Smooth muscle cell of trachea (primary cell): ENCODE measurements at places on chromosomes 6 and 20. TPM values are rescaled to one million over a fixed set of nuclear protein-coding genes. Genes with fewer than 3 reads are reported as not detected.

The TFAP2D gene
- not detected in 2 replicates for total RNA-seq

The NHSL1 gene
- total RNA-seq, result 18.2 and 26.3 TPM in 2 replicates

The DYNLT2 gene
- 0.99 and 1.5 TPM in 2 replicates for total RNA-seq

The BTN1A1 gene
- total RNA-seq, result not detected in 2 replicates

The UTRN gene
- 135 and 142 TPM in 2 replicates for total RNA-seq

The HTR1B gene
- total RNA-seq, result 0.15 and 0.17 TPM in 2 replicates

The CRIP3 gene
- 0.44 TPM in 1 of 2 replicates, not detected in the other for total RNA-seq

The ID1 gene
- 80.6 and 268 TPM in 2 replicates for total RNA-seq

The NKAIN2 gene
- total RNA-seq, result not detected in 2 replicates

The RWDD1 gene
- total RNA-seq, result 19.2 and 31.6 TPM in 2 replicates

The RSPH9 gene
- total RNA-seq, result 1.0 and 1.8 TPM in 2 replicates

The SIRPB2 gene
- total RNA-seq, result not detected in 2 replicates

The ADGB gene
- not detected in 2 replicates for total RNA-seq

The DEFB112 gene
- total RNA-seq, result not detected in 2 replicates

The PAK5 gene
- total RNA-seq, result under 0.01 TPM in 1 of 2 replicates, not detected in the other

The KHDRBS2 gene
- not detected in 2 replicates for total RNA-seq

The NRSN1 gene
- total RNA-seq, result not detected in 2 replicates

The OTOR gene
- total RNA-seq, result not detected in 2 replicates

The TNF gene
- total RNA-seq, result not detected in 2 replicates

The E2F3 gene
- 3.6 and 4.9 TPM in 2 replicates for total RNA-seq

The F13A1 gene
- not detected in 2 replicates for total RNA-seq

The SLC2A10 gene
- 38.0 and 90.1 TPM in 2 replicates for total RNA-seq

The LY6G6C gene
- not detected in 2 replicates for total RNA-seq

The ZSCAN23 gene
- 4.3 and 11.1 TPM in 2 replicates for total RNA-seq

The CLPSL1 gene
- total RNA-seq, result not detected in 2 replicates

The PDE10A gene
- total RNA-seq, result 1.5 and 2.5 TPM in 2 replicates

The VGLL2 gene
- total RNA-seq, result not detected in 2 replicates

The ESR1 gene
- 0.83 and 1.0 TPM in 2 replicates for total RNA-seq

The PPP1R14C gene
- total RNA-seq, result 0.29 and 0.33 TPM in 2 replicates

The SLC22A2 gene
- total RNA-seq, result not detected in 2 replicates

The C2 gene
- 2.8 and 13.1 TPM in 2 replicates for total RNA-seq

The KCNK16 gene
- not detected in 2 replicates for total RNA-seq

The SPAG4 gene
- 11.2 and 13.1 TPM in 2 replicates for total RNA-seq

The JAG1 gene
- 34.9 and 79.1 TPM in 2 replicates for total RNA-seq

The FANCE gene
- total RNA-seq, result 6.3 and 7.6 TPM in 2 replicates

The ANKRD66 gene
- total RNA-seq, result not detected in 2 replicates

The VSTM2L gene
- 2.8 and 5.3 TPM in 2 replicates for total RNA-seq

The GABRR2 gene
- total RNA-seq, result 0.15 TPM in 1 of 2 replicates, not detected in the other

The ENPP3 gene
- total RNA-seq, result 0.15 and 0.33 TPM in 2 replicates

The RBPJL gene
- total RNA-seq, result not detected in 2 replicates

The DZANK1 gene
- 0.83 and 1.3 TPM in 2 replicates for total RNA-seq

The HMGN3 gene
- 23.5 and 53.5 TPM in 2 replicates for total RNA-seq

The PI3 gene
- total RNA-seq, result not detected in 2 replicates
